ENCODE measurements at places on chromosomes 5 and 9.

- peak; percentile 26 for DNase-seq
Measured at GRCh38 chr9:70607926-70608325, 193.5 kb upstream of the KLF9 start.

DNA sequence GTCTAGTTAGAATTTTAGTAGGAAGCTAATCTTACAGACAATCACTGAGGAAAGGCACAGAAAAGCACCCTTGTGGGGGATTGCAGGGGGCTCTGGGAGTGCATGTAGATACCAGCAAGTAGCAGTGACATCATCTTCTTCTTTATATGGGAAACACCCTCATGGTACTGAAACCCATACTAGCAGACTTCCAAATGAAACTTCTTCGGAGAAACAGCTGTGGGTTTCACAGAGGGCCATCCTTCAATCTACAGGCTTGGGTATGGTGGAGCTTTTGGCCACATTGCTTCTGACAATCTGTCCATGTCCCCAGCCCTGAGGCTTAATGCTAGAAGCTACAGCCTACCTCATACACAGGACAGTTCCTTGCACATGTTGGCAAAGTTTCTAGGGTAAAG is 165.2 kb upstream of the NFIB start:
- no peak for DNase-seq

DNA sequence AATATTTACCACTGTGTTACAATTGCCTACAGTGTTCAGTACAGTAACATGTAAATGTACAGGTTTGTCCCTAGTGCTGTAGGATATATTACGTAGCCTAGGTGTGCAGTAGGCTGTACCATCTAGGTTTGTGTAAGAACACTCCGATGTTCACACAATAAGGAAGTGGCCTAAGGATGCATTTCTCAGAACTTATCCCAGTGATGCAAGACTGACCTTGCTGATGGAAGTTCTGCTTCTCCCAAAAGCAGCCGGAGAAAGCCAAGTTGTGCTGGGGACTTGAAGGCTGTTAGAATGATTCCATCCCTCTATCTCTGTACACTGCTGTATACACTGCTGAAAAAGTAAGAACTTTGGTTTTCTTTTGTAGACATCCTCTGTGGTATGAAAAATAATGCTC is 21.6 kb downstream of the NEUROG1 start:
- no peak for DNase-seq

GRCh38 chr9:109198736-109199382 is 31.8 kb upstream of the FRRS1L start:
- no peak for DNase-seq

GRCh38 chr9:27368316-27368985 is 71.5 kb upstream of the EQTN start:
- DNase-seq, result no peak

GRCh38 chr5:56574778-56575177 is 240.6 kb upstream of the MAP3K1 start:
- DNase-seq, result no peak

DNA sequence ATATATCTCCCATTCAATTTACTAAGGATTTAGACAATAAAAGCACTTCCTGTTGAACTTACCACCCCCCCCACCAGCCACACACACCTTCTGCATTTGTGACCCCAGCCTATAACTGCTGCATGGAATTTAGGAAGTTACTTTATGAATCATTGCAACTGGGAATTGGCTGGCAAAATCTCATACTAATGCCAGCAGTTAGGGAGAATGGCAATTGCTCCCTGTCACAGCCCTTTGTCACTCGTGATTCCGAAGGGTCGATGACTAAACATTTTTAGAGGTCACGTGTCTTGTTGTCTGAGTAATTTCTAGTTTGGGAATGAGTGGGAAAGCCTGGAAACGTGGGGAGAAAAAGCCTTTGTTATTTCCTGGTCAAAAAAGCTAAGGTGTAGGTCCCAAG is 46.6 kb upstream of the PCA3 start:
- DNase-seq, result no peak

GRCh38 chr9:130770679-130771442 is 64.2 kb upstream of the ABL1 start:
- no peak for DNase-seq

DNA sequence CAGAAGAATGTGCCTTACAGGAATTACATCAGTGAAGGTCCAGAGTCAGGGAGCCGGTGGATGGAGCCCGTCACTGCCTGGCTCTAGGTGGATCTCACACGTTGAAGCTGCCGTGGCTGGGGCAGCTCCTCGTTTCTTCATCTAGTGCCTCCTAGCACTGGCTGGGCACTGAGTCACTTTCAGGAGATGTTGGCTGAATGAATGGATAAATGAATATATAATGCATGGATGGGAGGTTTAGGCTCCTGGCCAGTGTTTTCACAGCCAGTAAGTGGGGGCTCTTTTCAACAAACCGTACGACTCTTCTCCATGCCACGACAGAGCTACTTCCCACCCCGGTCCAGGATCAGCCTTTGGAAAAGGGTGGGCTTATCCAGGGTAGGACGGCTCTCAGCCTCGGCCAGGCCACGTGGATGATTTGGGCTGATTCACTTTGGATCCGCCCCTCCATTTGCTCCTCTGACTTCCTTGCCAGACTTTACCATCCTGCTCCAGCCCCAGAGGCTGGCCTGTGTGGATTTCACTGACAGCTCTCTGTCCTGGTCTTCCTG is 1.3 kb upstream of the SH3PXD2B start:
- DNase-seq, result no peak

DNA sequence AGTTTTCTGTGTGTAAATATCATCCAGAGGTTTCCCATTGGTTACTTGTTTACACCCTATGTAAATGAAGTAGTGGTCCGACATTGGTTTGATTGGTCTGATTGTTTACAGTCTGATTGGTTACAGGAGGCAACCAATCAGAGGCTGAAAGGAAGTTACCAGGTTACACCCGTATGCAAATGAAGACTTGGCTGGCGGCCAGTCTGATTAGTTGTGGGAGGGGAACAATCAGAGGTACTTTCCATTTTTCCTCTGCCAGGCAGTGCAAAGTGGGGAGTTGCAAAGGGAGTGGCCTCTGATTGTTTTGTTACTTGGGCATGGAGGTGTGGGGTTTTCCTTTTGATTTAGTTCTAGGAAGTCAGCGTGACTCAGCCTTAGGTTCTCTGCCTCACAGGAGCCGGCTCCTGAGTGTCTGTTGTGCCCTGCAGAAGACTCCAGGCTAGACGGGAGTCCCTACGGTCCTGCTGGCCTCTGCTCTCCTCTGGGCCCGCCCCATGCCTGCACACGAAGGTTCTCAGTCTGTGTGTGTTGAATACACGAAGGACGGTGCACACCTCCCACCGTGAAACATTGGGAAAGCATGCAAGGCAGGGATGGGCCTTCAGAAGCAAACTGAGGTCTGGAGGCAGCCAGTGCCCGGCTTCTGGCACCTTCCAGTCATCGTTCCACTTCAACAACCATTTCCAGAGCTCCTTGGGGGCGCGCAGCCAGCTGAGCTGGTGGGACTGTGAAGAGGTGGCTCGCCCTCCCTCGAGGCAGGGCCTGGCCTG is 42.9 kb downstream of the OLFM1 start:
- peak; percentile 27 for DNase-seq

- no peak for DNase-seq
Measured at GRCh38 chr5:75148051-75148450, 88.6 kb downstream of the ANKRD31 start.

DNA sequence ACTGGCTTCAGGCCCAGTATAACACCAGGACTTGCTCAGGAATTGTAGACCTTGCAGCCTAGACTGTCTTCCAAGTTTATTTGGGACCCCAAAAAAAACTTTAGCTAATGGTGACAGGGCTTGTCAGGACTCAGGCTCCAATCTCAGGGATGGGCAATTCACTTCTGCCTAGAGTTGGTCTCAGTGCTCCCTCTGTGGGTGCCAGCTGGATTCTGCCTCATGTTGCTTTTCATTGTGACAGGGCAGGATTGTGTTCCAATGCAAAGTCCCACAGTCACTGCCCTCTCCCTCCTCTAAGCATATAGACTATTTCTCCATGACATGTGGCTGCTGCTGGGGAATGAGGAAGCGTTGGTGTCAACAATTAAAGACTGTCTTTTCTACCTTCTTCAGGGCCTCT is 174.7 kb downstream of the CYLC2 start:
- no peak for DNase-seq

DNA sequence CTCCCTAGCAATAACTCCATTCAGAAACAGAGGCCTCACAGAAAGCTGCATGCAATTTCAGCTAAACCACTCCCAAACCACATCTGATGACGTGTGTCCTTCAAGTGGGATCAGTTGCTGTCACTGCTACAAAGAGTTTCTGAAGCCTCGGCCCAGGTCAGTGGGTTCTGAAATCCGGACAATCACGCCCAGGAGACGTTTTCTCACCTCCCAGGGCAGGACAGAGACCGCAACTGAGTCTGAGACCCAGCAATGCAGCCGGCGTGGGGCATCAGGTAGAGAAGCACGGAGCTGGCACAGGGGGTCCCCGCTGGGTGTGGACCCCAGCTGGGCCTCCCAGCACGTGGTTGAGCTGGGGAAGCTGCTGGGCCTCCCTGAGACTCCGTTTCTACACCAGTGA is 2.6 kb upstream of the UBE2QL1 start:
- no peak for DNase-seq

DNA sequence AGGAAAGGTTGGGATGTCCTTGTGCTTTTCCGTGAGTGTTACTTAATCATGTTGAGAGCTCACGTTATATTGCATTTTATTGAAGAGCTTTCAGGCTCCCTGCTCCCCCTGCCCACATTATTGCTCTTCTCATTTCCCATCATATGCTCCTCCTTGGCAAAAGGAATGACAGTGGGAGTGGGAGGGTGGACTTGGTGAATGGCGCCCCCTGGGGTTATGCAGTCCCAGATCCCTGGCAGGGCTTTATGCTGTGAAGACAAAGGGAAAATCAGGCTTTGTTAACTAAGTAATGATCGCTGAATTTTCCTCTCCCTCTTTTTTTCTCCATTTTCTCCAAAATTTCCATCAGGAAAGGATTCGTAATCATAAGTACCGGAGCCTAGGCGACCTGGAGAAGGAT is 166.6 kb downstream of the SMARCA2 start:
- no peak for DNase-seq

DNA sequence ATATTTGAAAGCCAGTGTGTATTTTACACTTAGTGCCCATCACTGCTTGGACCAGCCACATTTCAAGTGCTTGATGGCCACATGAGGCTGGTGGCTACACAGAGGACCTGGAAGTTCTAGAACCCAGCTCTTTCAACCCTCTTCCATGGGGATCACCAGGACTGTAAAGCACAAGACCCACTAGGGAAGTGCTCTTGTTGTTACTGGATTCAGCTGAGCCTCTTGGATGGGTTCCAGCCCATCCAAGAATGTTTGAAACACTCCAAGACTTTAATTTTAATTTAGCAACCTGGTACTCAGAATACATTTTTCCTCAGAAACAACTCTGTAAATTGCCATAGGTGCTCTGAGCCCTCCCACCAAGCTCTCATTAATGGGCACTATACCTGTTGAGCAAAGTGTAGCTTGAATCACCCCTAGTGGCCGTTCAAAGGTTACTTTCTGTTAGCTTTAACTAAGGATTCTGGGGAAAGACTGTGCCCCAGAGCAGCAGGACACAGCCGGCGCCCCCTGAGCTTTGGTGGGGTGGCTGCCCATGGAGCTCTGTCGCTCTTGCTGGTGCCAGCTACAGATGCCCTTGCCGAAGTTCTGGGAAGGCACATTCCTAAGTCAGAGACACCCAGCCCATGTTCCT is 212.4 kb downstream of the HSD17B3 start:
- DNase-seq, result no peak

Data from heart right ventricle (tissue), 16 donors.